ENCODE measurements at places on chromosomes 13 and 19.

DNA sequence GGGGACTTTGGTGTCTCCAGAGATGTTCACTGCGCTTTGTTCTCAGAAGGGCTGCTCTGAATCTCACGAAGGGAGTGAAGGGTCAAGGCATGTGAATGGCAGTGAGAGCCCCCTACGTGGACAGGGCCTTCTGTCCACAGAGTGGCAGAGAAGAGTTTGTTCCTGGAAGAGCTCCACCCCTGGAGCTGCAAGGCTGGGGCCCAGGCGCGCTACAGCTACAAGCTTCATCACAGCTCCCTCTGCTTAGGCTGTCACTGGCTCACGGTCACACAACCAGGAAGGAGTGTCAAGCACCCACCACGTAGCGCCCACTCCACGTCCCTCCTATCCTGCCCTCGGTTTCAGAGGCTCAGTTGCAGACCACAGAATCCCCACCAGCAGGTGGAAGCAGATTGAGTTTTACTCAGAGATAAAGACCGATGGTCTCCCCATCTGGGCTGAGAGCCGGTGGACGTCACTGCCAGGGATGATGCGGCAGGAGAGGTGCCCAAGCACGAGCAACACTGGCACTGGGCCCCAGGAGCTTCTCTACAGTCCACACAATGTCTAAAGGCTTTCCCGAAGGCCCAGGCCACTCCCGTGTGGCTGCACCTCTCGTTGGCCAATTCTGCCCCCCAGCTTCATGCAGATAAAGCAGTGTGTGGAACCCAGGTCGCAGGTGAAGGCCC is 23.0 kb upstream of the TFDP1 start:
- DNase-seq: no peak

DNA sequence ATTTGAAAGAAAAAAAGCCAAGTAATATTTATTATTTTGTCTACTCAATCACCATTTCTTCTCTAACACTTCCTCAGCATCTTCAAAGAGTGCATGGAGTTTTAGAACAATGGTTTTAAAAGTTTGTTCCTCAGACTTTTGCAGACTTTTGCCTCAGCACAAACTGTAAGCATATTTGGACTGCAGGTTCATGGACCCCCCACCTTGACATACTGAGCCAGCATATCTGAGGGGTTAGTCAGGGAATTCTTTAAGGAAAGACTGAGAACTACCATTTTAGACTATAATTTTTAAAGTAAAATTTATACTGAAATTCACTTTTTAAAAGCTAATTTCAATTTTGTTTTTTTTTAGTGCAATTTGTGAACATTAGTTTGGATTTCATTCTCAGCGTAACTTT is 1676.8 kb upstream of the PCDH20 start:
- DNase-seq: no peak

DNA sequence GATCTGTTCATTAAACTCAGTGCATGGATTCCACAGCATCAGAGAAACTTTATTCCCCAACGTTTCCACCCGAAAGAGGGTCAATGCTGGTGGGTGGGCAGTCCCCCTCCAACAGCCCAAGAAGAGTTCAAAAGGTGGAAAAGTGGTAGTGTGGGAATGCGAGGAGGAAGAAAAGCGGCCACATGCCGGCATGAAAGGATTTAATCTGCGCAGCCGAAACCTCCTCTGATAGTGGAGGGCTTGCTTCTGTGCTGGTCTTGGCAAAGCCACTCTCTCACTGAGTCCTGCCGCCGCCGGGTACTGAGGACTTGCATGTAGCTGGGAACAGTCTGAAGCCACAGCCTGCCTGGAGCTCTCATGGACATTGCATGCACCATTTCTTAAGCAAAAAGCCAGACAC is 136.2 kb upstream of the ZNF536 start:
- DNase-seq: no peak

GRCh38 chr13:110887597-110888333 is 27.1 kb downstream of the ANKRD10 start:
- DNase-seq: no peak

DNA sequence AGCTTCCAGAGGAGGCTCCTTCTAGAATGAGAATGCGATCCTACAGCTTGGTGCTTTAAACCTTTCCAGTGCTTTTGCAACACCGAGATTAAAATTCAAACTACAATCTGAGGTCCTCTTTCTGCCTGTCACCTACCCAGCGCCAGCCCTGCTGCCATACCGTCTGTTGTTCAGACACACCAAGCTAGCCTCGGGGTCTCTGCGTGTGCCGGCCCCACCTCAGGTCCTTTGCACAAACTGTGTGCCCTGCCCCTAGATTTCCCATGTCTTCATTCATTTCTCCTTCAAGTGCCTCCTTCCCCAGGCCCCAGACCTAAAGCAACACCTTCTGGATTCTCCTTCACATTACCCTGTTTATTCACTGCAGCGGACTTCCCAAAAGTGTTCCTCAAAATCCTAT is 11.1 kb downstream of the HSH2D start:
- DNase-seq: no peak

- DNase-seq: no peak
These were observed 138.6 kb upstream of the UFM1 start for GRCh38 chr13:38210928-38211596.

DNA sequence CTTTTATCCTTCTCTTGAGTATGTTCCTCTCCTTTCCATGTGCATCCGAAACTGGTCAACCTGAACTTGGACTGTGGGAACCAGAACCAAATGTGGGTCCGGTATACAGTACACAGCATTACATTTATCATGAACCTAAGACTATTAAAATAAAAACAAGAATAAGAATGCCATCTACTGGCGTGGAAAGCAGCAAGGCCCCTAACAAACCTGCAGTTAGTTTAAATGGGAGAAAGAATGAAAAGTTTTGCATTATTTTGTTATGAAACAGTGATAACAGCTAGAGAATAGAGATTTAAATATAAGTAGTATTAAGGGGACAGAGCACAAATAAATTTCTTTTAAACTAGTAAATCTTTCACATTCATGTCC is 159.5 kb downstream of the RBM26 start:
- DNase-seq: no peak

DNA sequence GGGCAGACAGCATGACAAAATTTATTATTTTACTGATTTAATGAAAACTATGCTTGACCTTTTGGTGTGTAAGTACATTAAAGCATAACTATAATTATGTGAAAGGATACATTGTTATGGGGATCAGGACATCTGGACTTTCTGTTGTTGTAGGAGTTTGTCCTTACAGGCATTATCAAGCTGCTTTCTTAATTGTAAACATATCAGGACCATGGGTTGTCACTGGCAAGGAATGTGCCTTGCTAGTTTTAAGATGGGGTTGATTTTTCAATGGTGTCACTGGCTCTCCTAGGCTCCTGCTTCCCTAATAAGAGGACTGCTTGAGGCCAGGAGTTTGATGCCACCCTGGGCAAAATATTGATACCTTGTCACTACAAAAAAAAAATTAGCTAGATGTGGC is 32.6 kb downstream of the KBTBD6 start:
- DNase-seq: no peak

DNA sequence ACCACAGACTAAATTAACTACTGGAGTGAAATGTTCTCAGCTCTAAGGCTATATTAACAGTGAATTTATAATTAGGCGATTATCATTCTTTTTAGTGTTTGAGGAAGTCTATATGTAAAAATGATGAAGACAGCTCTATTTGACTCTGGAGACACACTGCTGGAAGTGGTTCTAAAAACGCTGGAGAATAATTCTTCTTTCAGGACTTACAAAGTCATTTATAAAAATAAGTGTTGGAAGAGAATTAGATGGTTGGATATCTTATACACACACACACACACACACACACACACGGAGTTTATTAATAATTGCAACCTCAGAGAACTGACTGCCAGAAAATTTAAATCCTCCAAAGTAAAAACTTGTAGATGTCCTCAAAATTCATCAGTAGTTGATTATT is 1171.3 kb downstream of the EFNB2 start:
- no peak for DNase-seq

DNA sequence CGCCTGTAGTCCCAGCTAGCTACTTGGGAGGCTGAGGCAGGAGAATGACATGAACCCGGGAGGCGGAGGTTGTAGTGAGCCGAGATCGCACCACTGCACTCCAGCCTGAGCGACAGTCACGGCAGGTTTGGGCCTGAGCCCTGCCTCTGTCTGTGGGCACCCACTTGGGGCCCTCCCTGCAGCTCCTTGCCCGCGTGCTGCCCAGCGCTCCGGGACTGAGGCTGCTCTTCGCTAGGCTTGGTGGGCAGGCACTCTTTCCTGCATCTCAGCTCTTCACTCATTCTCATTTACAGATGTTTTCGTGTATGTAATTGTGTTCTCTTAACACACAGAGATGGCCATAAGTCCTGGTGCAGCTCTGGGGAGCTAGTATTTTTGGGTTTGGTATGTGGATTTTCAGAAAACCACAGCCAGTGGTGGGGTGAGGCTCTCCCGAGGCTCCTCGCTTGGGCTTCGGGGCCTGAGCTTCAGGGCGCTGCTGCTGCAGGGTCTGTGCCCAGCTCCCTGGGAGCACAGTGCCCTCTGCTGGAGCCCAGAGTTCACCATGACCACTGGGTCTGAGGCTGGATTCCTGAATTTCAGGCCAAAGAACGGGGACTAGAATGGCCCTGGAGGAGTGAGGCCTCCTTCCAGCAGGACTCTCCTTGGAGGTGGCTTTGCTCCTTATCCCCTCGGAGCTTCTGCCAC is 15.2 kb downstream of the UPF1 start:
- no peak for DNase-seq

- DNase-seq: no peak
These were observed 916.4 kb downstream of the UQCRFS1 start for GRCh38 chr19:28296506-28296905.

Data from retinal pigment epithelial cell (primary cell).